K562 (cell line): ENCODE measurements at places on chromosomes 16 and 17. TPM values are rescaled to one million over a fixed set of nuclear protein-coding genes. Genes with fewer than 3 reads are reported as not detected.
A peak's percentile ranks its signal among the peaks of the same experiment; 100 is the strongest.

- DNase-seq, result no peak
Measured at GRCh38 chr16:81638286-81638945, 140.7 kb upstream of the PLCG2 start.

GRCh38 chr16:23836404-23837311 is 875 bp downstream of the PRKCB start:
- DNase-seq, result peak; percentile 72

DNA sequence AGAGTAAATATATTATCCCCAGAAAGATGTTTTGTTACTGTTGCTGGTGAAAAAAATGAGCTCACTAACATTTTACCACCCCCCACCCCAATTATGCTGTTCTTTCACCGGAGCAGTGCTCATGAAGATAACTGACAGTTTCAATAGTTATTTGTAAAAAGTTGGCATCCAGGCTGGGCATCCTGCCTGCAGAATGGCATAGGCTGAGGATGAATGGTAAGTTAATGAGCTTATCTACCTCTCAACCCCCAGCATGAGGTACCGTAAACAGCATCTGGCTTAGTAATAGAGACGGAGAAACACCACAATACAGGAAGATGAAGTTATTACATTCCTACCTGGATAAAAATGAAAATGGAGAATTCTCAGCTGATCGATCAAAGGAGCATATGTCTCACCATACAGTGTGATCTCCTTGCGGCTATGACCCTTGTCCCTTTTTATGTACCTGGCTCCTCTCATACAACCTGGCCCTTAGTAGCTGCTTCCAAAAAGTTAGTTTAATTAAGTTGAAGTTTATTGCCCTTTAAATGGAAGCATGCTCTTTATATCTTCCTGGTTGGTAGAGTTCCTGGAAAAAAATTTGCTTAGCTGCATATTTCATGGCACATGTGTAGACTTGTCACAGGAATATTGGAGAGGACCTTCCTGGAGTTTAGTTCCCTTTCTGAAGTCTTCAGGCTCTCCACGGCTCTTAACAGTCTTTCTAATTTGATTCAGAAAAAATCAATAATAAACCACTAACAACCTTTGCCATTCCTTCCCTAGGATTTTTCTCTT is 61.2 kb upstream of the MPHOSPH6 start:
- DNase-seq, result no peak

CACNG3 gene
- not detected in 2 replicates for total RNA-seq

MT1G gene
- total RNA-seq, result 0.89 and 1.7 TPM in 2 replicates
